Stimulated activated CD4-positive, alpha-beta T cell treated with anti-CD3 and anti-CD28 coated beads, TNF-alpha, amount 100 ng/mL, for 24 hours (primary cell): ENCODE measurements at places on chromosomes 4 and X.

DNA sequence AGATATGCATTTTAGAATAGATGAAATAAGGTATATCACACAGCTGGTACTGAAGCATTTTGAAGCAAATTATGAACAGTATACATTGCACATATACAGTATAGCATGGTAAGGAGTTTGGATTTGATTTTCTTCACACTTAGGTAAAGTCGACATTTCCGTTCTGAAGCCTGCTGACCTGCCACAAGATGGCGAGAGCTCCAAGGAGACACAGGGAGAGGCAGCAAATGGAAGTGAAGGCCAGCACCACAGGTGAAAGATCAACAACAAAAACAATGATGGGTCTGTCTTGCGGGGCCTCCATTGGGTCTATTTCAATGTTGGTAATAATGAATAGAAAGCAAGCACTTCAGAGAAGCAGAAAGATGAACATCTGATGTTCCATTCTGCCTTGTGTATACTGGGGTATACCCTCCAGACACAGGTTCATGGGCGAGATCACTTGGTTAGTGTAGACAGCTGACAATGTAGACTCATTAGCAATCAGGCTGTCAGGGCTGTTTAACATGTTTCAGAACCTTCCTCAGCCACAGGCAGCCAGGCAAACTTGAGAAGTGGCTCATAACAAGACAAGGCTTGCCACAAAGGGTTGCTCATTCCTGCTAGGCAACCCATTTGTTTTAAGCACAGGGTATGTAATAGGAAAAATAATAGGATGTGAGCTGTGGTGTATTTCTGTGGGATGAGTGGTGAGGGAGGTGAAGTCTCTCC is 21.4 kb upstream of the NOX1 start:
- DNase-seq, result peak; percentile 5

DNA sequence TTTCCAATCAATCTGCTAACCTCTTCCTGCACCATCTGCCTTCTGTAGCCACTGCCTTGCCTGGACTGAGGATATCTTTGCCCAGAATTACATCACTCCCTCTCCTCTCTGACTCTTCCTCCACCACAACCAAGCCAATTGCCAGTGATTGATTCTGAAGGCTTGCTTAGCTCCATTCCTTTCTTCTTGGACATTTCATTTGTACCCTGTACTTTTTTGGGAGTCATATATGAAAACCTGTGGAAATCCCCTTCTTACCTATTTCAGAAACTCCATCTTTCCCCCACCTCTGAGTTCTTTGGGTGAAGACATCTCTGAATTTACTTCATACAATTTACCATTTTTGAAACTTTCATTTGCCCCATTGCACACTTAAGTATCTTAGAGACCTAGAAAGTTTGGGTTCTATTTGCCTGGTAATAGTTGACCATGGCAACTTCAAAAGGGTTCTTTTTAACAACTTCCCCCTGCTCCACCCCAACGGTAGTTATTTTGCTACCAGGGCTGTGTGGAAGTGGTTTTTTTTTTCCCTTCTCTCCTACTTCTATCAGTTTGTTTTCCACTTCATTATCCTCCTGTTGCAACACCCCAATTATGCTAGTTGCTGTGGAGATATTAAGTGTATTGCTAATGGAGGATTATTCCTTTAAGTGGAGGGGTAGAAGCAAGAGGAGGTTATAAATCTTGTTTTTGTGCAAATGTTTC is 14.3 kb downstream of the SGMS2 start:
- DNase-seq, result no peak

- no peak for DNase-seq
These were observed 849.1 kb upstream of the SLIT2 start for GRCh38 chr4:19402581-19403065.

DNA sequence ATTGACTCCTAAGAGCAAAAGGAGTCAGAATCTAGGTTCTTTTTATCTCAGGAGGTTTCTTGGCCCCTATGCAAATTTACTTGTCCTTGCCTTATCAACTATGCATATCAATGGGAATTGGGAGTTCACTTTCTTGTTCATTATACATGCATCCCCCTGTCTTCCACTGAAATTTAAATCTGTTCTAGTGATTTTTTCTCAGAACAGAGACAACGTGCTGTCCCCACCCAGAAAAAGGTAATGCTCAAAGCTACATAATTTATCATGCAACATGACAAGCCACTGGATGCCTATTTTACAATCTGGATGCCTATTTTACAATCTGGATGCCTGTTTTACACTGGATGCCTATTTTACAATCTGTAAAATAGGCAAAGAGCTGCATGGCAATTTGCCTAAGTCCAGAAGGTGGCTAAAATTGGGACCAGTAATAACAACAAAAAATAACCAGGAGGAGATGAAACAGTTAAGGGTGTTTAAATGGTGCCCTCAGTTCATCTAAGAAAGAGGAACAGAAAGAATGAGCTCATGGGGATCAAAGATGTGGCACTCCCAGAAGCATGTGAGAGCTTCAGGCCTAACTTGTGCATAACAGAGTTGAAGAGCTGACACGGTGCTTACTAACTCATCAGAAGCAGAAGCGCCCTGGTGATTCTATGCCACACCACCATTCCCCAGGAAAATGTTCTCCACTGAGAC is 537.8 kb upstream of the BOD1L1 start:
- no peak for DNase-seq

- DNase-seq, result no peak
These were observed 393.7 kb upstream of the INTU start for GRCh38 chr4:127238956-127239475.
